Psoas muscle (tissue), 8 donors: ENCODE measurements at places on chromosomes 4 and X. TPM values are rescaled to one million over a fixed set of nuclear protein-coding genes. Genes with fewer than 3 reads are reported as not detected.

Gene SERTM2
- total RNA-seq = not detected

Gene SLC16A2
- 1.7 TPM for total RNA-seq

Gene PRR32
- total RNA-seq = 7.9 TPM

Gene EGF
- total RNA-seq = 57.5 TPM

Gene CYLC1
- total RNA-seq = not detected

DNA sequence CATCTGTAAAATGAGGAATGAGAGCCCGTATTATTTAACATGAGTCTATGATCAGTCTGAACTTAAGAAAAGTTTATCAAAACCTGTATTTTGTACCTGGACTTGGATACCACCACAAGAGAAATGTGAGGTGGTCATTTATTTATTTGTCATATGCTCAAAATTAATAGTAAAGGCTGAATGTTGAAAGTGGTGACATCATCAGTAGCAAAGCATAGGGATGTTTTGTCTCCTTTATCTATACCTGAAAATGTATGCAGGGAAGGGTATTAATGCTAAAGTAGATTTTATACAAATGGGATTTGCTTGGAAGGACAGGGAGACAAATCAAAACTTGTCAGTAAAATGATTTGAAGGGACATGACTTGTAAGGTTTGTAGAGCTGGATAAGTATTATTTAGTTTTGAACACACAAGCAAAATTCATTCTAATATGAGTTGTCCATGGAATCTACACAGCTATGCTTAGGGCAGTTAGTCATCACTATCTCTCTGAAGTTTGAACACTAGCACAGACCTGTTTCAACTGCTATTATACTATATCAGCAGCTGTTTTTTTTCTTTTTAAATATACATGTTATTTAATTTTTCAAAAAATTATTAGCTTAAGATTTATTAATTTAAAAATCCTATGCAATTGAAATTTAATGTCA is 52.4 kb upstream of the GUCY1A1 start:
- no peak for DNase-seq

DNA sequence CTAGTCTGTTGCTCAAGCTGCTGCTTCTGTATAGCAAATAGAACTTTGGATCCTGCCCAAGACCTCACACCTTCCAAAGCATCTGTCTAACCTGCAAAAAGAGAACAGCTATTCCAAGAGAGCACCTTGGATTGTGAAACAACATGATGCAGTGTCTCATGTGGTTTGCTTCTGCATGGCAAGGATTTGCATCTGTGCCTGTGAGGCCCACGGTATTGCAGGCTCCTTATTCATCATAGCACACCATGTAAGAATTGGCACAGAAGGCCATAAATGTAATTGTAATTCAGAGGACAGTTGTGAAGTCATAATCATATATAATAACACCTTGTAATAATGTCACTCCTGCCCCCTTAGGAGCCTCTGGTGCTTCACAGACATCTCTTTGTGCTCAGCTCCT is 147.1 kb downstream of the ZNF674 start:
- no peak for DNase-seq

GRCh38 chrX:87661761-87662160 is 144.2 kb downstream of the KLHL4 start:
- no peak for DNase-seq

DNA sequence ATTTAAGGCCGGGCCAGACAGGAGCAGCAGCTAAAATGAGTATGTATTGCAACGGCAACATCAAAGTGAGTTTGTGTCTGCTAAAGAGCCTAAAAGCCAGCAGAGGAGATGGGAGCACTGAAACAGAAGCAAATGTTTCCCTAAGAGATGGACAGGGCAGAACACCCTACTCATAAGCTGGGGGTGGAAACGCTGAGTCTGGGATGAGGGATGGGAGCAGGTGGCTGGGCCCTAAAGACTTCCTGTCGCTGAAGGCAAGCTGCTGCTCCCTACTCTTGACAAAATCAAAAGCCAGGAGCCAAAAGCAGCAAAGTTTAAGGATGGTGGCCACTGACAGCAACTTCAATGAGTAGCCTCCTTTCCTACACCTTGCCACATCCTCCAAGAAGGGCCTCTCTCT is 40.6 kb upstream of the NAP1L5 start:
- peak; percentile 39 for DNase-seq

- peak; percentile 16 for DNase-seq
These were observed 24.5 kb downstream of the HTRA3 start for GRCh38 chr4:8294036-8294435.

DNA sequence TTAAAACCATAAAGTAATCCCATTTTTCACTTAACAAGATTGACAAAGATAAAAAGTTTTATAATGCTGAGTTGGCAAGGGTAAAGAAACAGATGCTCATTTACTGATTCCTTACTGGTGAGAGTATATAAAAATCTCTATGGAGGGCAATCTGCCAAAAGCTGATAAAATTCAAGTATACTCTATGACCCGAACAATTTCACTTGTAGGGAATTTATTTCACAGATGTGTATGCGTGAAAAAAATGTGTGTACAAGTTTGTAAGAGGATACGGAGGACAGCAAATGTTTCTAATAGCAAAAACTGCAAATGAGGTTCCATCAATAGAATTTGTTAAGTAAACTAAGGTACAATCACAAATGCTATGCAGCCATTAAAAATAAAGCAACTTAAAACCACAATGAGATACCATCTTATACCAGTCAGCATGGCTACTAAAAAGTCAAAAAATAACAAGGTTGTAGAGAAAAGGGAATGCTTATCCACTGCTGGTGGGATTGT is 23.4 kb downstream of the DHX15 start:
- no peak for DNase-seq

GRCh38 chrX:96424007-96424406 is 260.6 kb upstream of the DIAPH2 start:
- no peak for DNase-seq

- DNase-seq = no peak
These were observed 119.2 kb downstream of the SCLT1 start for GRCh38 chr4:128974136-128974581.

DNA sequence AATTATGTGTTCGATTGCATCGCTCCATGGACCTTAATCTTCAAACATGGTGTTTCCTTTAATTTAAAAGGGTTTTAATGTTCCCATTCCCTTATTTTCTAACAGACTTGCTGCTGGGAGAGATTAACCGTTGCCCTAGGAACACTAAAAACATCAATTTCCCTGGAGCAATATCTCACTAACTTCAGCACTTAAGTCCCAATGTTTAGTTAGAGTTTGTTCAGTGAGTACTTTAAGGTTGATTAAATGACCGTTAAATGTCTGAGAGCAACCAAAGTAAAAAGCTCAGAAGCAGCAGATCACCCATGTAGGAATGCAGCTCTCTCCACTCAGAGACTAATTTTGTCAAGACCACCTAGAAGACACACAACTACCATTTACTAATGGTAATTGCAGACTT is 111.2 kb upstream of the PDE5A start:
- no peak for DNase-seq
